ENCODE measurements at places on chromosomes 2 and 18.

- peak; percentile 94 for DNase-seq
These were observed at the start of gene ST3GAL5 for GRCh38 chr2:85888684-85889626. ST3GAL5 (minus strand) TSS chr2:85888990; CDS start chr2:85888905, 85 bp downstream.

DNA sequence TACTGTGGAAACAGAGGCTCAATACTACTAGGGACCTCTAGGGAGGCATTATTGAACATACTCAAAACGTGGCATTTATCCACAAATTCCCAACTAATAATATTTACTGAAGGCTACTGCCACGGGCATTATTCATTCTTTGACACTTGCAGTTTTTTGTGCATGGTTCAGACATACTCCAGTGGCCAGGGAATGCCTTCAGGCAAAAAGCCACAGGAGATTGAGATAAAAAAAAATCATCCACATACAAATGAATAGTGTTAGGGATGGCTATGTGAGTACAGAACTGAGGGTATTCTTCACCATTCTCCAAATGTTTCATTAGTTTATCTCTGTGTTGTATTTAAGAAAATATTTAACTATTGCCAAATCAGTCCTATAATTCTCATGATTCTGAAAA lies 974.9 kb upstream of the PIK3C3 start:
- DNase-seq, result no peak

DNA sequence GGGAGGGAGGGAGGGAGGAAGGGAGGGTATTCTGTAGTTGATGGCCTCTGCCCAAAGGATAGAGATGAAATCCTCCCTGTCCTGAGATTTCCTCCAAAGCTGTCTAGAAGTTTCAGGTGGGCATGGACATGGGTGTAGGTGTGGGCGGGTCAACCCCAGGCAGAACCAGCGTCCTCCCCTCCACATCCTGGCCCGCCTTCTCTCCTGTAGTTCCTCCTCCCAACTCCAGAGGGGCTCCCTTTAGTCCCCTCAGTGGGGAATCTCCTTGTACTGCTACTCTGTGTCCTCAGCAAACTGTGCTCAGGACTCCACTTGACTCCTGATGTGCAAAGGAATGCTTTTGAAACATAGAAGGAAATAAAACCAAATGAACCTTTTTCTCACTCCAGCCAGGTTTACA lies 88.1 kb downstream of the MRPS9 start:
- no peak for DNase-seq

- DNase-seq, result no peak
These were observed 398.8 kb upstream of the TRIB2 start for GRCh38 chr2:12317814-12318426.

GRCh38 chr2:111663471-111664274 lies 220.3 kb downstream of the ANAPC1 start:
- DNase-seq, result no peak

Data from nephron progenitor cell (in vitro differentiated cells).